Fibroblast of lung (primary cell): ENCODE measurements at places on chromosomes 7 and 10. TPM values are rescaled to one million over a fixed set of nuclear protein-coding genes. Genes with fewer than 3 reads are reported as not detected.

The GIGYF1 gene
- total RNA-seq = 14.4 and 15.9 TPM in 2 replicates

The GIMAP6 gene
- total RNA-seq = under 0.01 TPM in 1 of 2 replicates, not detected in the other

The TMEM270 gene
- not detected in 2 replicates for total RNA-seq

The MYO3A gene
- total RNA-seq = not detected in 2 replicates

The ST7 gene
- 17.5 and 20.0 TPM in 2 replicates for total RNA-seq

The MSMB gene
- total RNA-seq = not detected in 2 replicates

The KCNH2 gene
- 6.1 and 6.2 TPM in 2 replicates for total RNA-seq

The SPDYE16 gene
- total RNA-seq = 0.17 and 0.51 TPM in 2 replicates

The PSTK gene
- total RNA-seq = 5.9 and 6.4 TPM in 2 replicates

The PSMC2 gene
- total RNA-seq = 144 and 175 TPM in 2 replicates
